GM19239 (cell line): ENCODE measurements at places on chromosomes 6 and 20.
A peak's percentile ranks its signal among the peaks of the same experiment; 100 is the strongest.

DNA sequence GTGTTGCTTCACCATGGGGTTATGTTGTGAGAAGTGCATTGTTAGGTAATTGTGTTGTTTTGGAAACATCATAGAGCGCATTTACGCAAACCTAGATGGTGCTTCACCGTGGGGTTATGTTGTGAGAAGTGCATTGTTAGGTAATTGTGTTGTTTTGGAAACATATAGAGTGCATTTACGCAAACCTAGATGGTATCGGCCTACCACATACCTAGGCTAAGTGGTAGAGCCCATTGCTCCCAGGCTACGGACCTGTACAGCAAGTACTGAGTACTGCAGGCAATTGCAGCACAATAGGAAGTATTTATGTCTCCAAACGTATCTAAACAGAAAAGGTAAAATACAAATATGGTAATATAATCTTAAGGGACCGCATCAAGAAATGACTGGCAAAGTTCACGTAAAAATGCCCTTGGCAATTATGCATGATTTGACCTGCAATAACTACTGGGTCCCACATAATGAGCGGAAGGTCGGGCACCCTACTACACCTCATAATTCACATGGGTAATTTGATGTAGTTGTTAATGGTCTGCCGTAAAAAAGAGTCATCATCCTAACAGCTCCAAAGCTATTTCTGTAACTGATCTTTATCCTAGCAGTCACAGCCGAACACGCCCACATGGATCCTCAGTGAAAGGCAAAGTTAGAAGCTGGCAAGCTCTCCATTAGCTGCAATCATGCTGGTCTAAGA, 76.0 kb downstream of the RSPH3 start:
- DNase-seq = no peak

DNA sequence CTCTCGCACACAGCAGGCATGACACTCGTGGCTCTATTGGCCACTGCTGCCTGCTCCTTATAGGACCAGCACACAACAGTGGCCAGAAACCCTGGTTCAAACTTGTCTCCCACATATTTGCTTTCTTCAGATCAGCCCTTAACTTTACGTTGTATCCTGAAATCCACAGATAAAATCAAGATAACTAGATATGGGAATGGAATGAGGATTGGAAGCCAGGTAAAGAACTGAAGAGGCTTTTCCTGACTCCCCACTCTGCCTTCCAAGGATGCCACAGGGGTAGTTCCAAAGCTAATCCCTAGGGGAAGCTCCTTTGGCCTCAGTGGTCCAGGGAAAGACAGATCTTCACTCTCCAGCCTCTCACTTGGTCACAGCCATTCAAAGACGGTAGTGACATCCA, 86.5 kb downstream of the INSM1 start:
- DNase-seq = no peak

DNA sequence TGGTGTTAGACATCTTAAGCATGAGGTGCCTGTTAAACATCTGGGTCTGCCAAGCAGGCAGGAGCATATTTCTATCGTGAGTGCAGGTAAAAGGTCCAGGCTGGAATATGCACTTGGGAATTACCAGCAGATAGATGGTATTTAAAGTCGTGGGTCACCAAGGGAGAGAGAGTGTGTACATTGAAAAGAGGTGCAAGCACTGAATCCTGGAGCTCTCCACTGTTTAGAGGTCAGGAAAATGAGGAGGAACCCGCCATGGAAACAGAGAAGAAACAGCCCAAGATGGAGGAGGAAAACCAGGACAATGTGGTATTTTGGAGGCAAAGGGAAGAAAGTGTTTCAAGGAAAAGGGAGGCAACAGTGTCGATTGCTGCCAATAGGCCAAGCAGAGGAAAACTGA, 46.4 kb downstream of the TNFRSF21 start:
- no peak for DNase-seq

- DNase-seq = peak; percentile 62
Observed at GRCh38 chr20:561437-562231, 18.0 kb upstream of the CSNK2A1 start.

GRCh38 chr6:144568241-144568640, 283.1 kb downstream of the UTRN start:
- DNase-seq = no peak

- peak; percentile 84 for DNase-seq
Observed at GRCh38 chr20:51404297-51405060, 138.0 kb downstream of the NFATC2 start.

DNA sequence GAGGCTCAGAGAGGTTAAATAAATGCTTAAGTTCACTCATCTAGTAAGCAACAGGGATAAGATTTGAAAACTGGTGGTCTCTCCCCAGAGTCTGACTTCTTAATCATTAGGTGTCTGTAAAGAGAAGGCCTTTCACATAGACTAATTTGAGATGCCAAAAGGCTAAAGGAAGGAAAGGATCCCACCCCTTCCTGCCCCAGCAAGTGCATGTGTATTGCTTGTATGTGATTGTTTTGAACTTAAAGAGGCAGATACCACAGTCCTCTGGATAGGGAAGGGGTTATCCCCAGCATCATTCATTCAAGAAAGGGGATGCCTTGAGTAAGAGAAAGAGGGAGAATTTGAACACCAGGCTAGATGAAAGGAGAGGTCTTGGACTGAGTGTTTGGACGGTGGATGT, 192.0 kb downstream of the OGFRL1 start:
- DNase-seq = no peak

GRCh38 chr6:84284428-84285049, 57.1 kb upstream of the CEP162 start:
- no peak for DNase-seq
